ENCODE measurements at places on chromosomes 5 and 9. TPM values are rescaled to one million over a fixed set of nuclear protein-coding genes. Genes with fewer than 3 reads are reported as not detected.

The TLX3 gene
- total RNA-seq = not detected

The STPG3 gene
- total RNA-seq = not detected

The GNE gene
- 17.4 TPM for total RNA-seq

The CDC25C gene
- not detected for total RNA-seq

The C9orf153 gene
- total RNA-seq = not detected

- DNase-seq = no peak
Observed at GRCh38 chr5:94467346-94467953, 151.0 kb downstream of the KIAA0825 start.

- DNase-seq = no peak
Observed at GRCh38 chr9:137172901-137173795, 1.3 kb upstream of the TMEM210 start.

DNA sequence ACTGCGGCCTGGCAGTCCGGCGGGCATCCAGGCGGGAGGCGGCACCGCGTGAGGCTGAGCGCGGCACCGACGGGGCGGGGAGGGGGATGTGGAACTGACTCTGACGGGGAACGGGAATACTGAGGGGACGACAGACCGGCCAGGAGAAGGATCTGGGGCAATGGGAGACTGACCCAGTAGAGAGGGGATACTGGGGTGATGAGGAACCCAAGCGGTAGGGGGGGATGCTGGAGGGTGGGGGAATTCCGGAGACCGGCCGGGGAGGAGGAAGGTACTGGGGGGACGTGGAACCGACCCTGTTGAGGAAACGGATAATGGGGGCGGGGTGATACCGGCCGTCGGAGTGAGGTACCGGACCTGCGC lies 423 bp downstream of the IPPK start:
- DNase-seq = peak; percentile 62

GRCh38 chr9:126536131-126536530 lies 77.6 kb upstream of the LMX1B start:
- DNase-seq = no peak

- DNase-seq = no peak
Observed at GRCh38 chr9:83267741-83268140, 204.8 kb upstream of the RASEF start.

DNA sequence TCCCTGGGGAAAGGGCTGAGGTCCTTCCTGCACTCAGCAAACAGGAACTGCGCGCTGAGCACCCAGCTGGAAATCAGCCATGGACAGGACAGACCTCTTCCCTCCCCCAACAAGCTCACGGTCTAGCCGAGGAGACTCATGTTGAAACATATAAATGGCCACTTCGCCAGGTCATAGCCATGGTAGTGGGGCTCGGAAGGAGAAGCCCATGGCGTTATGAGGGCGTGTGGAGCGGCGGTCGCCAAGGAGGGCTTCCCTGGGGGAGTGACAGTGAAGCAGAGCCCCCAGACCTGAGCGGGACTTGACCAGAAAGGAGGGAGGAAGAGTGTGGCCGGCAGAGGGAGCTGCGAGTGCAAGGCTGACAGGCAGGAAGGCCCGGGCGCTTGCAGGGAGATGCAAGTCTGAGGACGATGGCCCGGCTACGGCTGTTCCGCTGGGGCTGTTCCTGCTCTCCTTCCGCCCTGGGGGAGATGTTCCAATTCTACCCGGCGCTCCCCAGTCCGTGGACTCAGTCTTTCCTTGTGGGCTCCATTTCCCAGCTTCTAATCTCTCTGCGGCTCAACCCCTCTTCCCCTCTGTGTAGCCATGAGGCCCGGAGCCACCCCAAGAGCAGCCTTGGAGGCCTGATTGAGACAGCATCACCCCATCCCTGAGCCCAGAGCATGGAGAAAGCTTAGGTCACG lies 43.9 kb upstream of the PRRC2B start:
- peak; percentile 94 for DNase-seq

DNA sequence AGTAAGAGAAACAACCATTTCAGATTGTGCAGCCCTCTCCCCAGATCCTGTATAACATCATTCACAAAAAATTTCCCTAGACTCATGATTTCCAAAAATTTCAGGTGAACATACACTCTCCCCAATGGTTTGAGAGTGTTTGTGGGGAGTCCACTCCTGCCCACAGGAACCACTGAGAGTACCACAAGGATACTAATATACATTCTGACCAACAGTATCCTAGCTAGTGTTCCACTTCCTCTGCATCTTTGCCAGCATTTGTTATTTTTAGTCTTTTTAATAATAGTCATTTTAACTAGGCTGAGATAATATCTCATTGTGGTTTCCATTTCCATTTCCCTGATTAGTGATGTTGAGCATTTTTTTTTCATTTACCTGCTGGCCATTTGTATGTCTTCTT lies 155.4 kb downstream of the DTWD2 start:
- no peak for DNase-seq

DNA sequence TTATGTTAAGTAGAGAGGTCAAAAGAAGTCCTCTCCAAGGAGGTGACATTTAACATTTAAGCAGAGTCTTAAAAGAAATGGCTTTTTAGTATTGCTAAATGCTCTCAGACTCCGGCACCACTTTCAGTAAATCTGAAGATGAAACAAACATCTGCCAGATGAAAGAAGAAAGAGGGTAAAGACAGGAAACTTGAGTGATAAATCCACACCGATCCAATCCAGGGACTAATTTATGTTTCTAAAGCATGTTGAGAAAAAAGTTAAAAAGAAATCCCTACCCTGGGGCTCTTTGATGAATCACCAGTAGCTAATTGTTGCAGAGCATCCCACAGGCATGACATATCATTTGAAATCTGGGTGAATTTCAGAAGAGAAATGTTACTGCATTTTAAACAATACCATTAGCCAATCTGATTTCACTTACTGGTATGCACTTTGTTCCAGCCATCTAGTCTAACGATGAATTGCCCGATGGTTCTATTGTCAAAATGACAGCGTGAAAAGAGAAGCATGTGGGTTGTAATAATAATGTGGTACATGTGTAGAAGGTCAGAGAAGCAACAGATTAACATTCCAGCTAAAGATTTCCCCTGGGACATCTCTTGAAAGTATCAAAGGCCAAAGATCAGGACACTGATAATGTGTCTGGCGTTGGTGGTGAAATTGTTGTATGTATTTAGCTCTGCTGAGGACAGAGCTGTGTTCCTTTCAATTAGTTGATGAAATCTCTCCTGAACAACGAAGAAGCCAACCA lies 485.7 kb downstream of the CSNK1G3 start:
- no peak for DNase-seq

DNA sequence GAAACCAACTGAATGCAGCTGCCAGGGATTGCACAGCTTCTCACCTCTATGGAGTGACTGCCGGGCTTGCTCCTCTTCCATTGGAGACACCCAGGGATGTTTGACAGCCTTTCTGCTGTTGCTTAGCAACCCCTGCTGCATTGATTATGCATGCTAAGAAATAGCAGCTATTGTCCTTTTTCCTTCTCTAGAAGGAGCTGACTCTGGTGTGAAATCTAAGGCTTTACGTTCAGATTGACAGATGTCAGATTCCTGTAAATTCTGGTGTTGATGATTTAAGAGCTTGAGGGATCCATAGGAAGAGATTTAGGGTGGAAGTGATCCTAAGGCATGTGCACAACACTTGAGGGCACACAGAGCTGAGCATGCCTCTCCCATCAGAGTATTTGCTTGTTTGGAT lies 267.7 kb downstream of the NTRK2 start:
- DNase-seq = no peak

GRCh38 chr9:99387431-99387830 lies 165.3 kb downstream of the SEC61B start:
- no peak for DNase-seq

GRCh38 chr9:20566401-20566800 lies 55.9 kb downstream of the MLLT3 start:
- DNase-seq = no peak

DNA sequence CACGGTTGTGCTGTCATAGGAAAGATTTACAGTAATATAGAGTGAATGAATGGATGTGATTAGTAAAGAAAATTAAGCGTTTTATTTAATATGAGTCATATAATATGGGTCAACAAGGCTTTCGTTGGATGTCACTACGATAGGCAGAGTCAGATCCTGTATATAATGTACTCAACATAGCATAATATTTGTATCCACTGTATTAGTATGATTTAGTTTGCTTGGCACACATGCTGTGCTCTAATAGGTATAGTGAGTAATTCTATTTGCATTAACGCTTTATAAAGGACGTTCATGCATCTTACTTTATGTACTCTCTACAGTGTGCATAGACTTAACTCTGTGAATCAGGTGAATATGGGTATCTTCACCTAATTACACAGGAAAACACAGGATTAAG lies 35.9 kb upstream of the AGGF1 start:
- DNase-seq = no peak

DNA sequence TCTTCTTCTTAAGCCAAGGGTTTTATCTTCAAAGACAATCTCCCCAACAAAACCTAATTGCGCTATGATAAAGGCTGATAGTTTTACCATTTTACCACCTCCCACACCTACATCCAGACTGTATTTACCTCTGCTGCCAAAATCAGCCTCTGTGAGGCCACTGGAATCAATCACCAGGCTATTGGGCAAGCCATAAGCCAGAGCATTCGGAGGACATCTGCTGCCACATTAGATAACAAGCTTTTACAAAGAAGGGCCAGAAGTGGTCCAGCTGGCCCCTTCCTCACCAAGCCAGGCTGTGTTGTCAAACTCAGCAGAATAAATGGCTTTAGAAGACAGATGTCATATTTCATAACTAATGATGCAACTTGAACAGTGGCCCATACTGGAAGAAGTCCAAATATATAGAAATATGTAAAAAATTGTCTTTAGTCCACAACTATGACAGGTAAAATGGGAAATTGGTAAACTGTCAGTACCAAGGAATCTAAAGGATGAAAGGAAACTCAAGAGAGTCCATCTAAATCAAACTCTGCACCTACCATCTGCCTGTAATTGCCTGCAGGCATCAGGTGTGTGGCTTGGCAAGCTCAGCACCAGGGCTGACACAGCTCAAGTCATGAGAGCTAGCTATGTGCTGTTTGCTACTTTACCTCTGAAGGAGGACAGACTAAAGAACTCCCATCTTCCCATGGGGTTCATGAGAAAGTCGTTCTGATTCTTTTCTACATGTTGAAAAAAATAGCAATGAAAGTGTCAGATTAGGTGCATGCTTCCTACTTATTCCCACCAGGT lies 16.1 kb downstream of the SLC45A2 start:
- no peak for DNase-seq

DNA sequence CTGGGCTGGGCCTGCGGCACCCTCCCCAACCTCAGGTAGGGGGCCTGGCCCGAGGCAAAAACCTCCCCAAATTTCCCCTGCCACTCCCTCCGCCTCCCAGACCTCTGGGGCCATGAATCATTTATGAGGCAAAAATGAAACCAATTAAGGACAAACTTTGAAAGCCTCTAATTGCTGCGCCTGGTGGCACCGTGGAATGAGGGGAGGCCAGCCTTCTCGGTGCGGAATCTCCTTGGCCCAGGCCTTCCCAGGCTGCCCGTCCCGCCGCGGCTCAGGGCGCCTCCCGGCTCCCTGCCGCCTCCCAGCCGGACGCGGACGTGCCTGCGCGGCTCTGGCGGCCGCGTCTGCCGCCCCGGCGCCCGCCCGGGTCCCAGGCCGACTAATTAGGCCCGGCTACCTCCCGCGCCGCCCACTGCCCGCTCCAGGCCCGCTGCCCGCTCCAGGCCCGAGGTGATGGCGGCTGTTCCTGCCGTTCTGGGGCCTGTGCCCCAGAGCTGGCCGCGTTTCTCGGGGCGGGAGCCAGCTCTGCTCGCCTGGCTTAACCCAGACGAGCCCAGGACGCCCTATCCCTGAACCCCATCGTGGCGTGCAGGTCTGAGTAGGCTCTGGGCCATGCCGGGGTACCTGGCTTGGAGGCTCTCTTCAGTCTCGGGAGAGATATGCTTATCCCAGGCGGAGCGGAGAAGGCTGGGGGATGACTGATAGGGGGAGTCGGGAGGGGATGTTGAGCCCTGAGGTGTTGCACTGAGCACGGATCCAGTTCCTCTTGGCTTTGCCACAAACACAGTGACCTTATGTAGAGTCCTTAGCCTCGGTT lies 20.1 kb downstream of the CXXC5 start:
- peak; percentile 49 for DNase-seq

- DNase-seq = no peak
Observed at GRCh38 chr5:178322736-178323540, 90.3 kb upstream of the PHYKPL start.

GRCh38 chr9:7592321-7593316 lies 207.0 kb downstream of the DMAC1 start:
- DNase-seq = no peak

- DNase-seq = no peak
Observed at GRCh38 chr5:118447350-118447749, 541.0 kb downstream of the DTWD2 start.

GRCh38 chr5:149326611-149327010 lies 18.7 kb upstream of the GRPEL2 start:
- no peak for DNase-seq

DNA sequence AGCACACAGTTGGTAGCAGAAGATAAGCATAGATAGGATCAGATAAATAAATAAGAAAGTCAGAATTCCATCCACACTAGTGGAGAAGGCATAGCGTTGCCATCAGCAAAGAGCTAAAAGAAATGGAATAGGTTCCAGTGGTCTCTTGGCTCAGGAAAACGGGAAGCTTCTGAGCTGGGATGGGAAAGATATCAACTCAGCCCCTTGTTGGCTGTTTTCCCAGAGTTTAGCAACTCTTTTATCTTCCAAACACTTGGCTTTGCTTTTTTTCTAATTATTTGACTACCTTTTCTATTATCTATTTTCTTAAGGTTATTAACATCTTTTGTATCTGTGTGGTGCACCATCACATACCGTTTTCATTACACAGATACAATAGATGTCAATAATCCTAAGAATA lies 445.7 kb upstream of the TRPC7 start:
- peak; percentile 11 for DNase-seq

GRCh38 chr5:73174100-73174815 lies 1.3 kb downstream of the TMEM174 start:
- DNase-seq = no peak

- peak; percentile 56 for DNase-seq
Observed at GRCh38 chr5:76819851-76820525, 1.2 kb downstream of the F2RL1 start.

GRCh38 chr9:137945581-137945980 lies 68.0 kb downstream of the CACNA1B start:
- DNase-seq = no peak

- DNase-seq = no peak
Observed at GRCh38 chr5:133276171-133276570, 224.4 kb downstream of the HSPA4 start.

- no peak for DNase-seq
Observed at GRCh38 chr5:154587123-154588026, 109.3 kb upstream of the HAND1 start.

GRCh38 chr5:33305572-33305971 lies 135.2 kb upstream of the TARS1 start:
- DNase-seq = no peak

DNA sequence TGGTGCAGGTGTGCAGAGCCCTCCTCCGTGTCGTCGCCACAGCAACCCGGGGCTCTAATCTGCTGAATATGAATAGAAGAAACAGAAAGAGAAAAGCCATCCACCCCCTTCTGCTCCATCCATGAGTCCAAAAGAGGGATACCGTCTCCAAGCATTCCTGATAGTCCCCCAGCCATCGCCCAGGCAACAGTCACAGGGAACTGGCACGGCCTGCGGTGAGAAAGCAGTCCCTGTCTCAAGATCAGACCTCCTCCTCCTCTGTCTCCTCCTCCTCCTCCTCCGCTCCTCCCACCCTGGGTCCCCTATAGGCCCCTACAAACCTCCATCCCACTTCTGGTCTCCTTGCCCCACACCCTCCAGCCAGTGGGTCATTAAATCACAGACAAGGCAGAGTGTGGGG lies 308.1 kb upstream of the MPDZ start:
- DNase-seq = peak; percentile 24

- peak; percentile 70 for DNase-seq
Observed at GRCh38 chr9:137095664-137096517, 9.1 kb downstream of the MAN1B1 start.

- no peak for DNase-seq
Observed at GRCh38 chr5:10036136-10036815, 213.4 kb downstream of the ATPSCKMT start.

Measured in stomach (tissue), 19 donors.